Endothelial cell of umbilical vein (primary cell): ENCODE measurements at places on chromosomes 2 and 18. TPM values are rescaled to one million over a fixed set of nuclear protein-coding genes. Genes with fewer than 3 reads are reported as not detected.

DNA sequence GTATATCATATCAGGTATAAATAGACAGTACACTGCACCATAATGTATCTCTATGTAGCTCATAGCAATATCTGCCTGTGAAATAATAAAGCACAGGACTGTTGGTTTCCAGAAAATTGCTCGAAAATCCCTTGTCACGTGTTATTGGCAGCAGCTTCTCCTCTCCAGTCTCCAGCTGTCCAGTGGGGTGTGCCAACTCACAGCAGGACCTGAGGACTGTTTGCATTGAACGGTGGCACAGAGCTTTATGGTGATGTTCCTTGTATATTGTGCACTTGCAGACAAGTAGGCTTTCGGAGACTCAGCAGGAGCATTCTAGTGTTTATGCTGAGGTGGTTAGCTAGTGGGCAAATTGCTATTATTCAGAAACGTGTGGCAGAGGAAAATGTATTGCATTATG lies 182.2 kb upstream of the ATP5MC3 start:
- DNase-seq, result no peak

- DNase-seq, result no peak
Observed at GRCh38 chr18:79875931-79876461, 75.5 kb downstream of the SLC66A2 start.

DNA sequence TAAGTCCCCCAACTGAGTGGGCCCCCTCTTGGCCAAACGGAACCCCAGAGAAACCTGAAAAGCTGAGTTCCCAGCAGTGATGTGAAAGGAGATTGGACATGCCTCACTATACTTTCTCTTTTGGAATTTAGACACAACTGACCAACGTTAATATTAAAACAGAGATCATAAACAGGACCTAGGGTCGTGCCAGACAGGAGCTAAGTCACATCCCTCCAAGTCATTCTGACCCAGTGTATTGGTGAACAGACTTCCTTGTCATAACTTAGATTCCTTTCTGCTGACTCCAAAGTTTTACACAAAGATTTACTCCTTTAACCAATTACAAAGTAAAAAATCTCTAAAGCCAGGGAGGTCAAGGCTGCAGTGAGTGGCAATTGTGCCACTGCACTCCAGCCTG lies 46.9 kb downstream of the UXS1 start:
- DNase-seq, result peak; percentile 51

GRCh38 chr2:157468931-157469708 lies 25.2 kb upstream of the CYTIP start:
- DNase-seq, result peak; percentile 39

DNA sequence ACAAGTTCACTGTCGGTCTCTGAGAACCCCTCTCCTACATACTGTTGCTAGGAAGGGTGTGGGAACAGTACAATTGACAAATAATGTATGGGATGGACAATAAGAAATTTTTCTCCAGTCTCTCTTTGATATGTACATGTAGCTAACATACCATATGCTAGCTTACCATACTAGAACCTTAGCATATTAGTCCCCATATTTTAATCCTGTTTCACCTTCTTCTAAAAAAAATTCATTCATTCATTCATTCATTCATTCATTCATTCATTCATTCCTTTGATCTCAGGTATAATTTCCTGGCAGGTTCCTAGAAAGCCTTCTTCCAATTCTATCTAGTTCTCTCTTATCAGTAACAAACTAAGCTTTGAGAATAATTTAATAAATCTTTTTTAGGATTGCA lies 62.2 kb downstream of the TTC21B start:
- no peak for DNase-seq

- no peak for DNase-seq
Observed at GRCh38 chr2:148876595-148877402, 1.8 kb downstream of the KIF5C start.

GRCh38 chr2:159052157-159052601 lies 83.7 kb downstream of the TANC1 start:
- no peak for DNase-seq

GRCh38 chr2:126655500-126656430 lies at the start of gene GYPC:
Gene GYPC, plus strand, starts transcription at chr2:126656158. Its CDS starts 106 bp downstream, at chr2:126656264.
- no peak for DNase-seq

DNA sequence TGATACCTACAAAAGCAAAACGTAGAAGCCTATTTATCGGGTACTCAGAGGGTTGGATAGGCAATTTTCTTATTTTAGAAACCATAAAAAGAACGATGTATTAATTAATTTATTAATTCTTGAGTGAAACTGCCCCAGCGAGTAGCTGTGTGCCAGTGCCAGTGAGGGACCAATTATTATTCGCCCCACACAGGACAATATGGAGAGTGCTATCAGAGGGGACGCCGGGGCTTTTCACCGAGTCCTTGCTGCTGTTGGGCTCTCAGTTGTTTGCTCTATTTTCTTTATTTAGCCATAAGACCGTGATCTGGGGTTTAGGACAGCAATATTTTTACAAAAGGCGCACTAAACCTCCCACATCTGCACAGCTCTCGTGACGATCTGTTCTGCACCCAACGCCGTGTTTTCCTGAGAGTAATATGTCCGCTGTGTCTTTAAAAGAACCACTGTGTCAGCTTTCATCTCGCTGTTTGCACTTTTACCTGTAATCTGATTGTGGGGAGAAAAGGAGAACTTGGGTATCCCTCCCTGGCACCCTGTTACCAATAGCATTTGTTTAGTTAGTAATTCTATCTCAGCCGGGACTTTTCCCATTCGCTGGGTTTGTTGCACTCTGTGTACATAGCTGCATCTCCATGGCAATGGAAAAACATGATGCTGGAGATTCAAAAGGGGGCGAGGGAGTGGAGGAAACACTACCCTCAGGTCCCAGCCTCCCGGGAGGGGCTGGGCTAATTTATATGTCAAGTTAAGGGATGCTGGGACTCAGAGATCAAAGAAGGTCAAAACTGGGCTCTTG lies 30.1 kb upstream of the ZNF516 start:
- no peak for DNase-seq

DNA sequence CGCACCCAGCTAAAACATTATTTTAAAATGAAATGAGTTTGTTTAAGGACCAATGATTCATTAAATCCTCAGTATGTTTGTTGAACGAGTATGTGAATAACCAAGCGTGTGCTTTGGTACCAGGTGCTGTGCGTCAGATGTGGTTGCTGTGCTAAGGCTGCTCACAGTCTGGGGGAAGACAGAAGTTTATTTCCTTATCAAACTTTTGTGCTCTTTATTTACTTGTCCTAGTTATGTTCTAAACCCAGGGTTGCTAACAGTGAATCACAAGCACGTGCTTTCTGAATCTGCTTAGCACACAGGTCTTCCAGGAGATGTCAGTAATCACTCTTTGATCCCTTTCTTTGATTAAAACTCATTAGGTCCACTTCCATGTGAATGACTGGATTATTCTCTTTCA lies 37.0 kb downstream of the RAPGEF4 start:
- DNase-seq, result no peak

GRCh38 chr2:142714600-142714999 lies 162.9 kb upstream of the KYNU start:
- DNase-seq, result no peak

- no peak for DNase-seq
Observed at GRCh38 chr2:239577935-239578334, 177.1 kb upstream of the HDAC4 start.

DNA sequence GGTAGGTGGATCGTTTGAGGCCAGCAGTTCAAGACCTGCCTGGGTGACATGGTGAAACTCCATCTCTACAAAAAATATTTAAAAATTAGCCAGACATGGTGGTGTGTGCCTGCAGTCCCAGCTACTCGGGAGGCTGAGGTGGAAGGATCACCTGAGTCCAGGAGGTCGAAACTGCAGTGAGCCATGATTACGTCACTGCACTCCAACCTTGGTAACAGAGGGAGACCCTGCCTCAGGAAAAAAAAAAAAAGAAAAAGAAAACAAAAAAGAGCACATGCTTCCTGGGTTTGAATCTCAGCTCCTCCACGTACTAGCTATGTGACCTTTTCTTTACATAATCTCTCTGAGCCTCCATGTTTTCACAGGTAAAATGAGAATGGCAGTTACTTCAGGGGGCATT lies 107.5 kb upstream of the STPG4 start:
- no peak for DNase-seq

GRCh38 chr2:22901471-22902179 lies 483.4 kb upstream of the KLHL29 start:
- no peak for DNase-seq

DNA sequence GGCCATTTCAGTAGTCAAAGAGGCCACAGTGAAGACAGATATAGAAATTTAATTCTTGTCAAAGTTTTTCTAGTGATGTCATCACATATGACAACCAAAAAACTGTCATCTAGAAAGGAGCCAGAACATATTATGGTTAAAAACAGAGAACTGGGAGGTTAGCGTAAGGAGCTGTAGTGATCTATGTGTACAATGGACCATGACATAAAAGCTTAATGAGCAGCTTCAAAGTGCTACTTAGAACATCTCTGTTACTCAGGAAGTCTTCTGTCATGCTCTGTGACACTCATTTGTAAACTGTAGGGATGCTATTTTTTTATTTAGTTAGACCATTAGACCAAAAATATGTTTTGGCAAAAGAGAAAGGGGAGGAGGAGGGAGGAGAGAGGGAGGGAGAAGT lies 57.3 kb downstream of the CMPK2 start:
- no peak for DNase-seq

- no peak for DNase-seq
Observed at GRCh38 chr2:53572696-53573095, 194.9 kb upstream of the CHAC2 start.

- no peak for DNase-seq
Observed at GRCh38 chr2:126966601-126967000, 67.9 kb downstream of the TEX51 start.

DNA sequence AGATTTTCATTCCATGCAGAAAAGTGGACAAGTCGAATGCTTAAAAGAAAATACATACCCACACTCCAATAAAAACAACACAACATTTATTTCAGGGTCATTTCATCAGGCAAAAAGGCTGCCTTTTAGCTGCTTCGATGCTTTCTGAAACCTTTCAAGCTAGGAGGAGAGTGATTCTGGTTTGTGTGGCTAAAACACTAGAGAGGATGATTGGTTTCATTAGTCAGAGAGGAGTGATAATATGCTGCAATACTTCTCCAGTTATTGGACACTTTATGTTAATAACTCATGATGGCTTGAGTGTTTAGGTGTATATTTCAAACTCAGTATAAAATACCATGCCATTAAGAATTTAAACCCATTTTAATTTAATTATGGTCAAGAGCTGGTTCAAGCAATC lies 614.0 kb downstream of the SLC4A3 start:
- no peak for DNase-seq

- no peak for DNase-seq
Observed at GRCh38 chr2:6771634-6772611, 93.8 kb downstream of the CMPK2 start.

- DNase-seq, result peak; percentile 66
Observed at GRCh38 chr2:10911291-10912075, at the start of gene KCNF1. Gene KCNF1, plus strand, starts transcription at chr2:10911934. Its CDS starts 493 bp downstream, at chr2:10912427.

DNA sequence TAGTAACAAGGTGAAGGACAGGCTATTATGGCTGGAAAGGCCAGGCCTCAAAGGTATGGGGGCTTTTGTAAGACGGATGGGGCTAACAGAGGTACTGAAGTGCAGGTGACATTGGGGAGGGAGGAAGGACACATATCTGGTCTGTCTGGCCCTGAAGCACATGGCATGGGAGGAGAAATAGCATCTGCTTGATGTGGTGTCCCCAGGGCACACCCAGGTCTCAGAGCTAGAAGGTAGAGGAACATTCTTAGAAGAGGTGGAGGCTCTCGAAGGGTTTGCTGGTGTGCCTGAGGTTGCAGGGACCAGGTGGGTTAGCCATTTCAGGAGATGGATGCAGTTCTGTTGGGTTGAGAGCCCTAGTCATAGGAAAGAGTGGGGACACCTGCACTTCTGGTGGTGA lies 9.5 kb downstream of the RALB start:
- DNase-seq, result no peak

GRCh38 chr18:43322132-43322531 lies 44.8 kb upstream of the SYT4 start:
- no peak for DNase-seq

GRCh38 chr2:19848029-19848750 lies 53.6 kb downstream of the TTC32 start:
- no peak for DNase-seq

GRCh38 chr2:33022989-33023727 lies 76.4 kb downstream of the LTBP1 start:
- peak; percentile 98 for DNase-seq

DNA sequence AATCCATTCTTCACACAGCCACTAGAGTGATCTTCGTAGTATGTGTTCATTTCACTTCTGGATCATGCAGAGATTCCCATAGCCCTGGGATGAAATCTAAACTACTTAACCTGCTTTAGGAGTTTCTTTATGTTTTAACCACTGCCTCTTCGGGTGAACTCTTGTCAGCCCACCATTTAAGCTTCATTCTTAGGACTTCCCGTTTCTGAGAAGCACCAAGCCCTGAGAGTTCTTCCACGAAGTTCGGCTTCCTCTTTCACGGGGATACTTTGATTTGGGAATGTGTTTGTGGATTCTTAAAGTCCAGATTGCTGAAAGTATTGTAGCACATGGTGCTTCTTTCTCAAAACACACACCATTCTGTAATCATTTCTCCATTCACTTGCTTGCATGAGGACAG lies 205.0 kb downstream of the UBE2E3 start:
- no peak for DNase-seq

GRCh38 chr2:191892391-191892790 lies 45.5 kb upstream of the CAVIN2 start:
- DNase-seq, result no peak

GRCh38 chr2:211944572-211944971 lies 594.0 kb downstream of the ERBB4 start:
- no peak for DNase-seq

TUBA4B gene
- not detected in 2 replicates for total RNA-seq

CHRNA1 gene
- 8.7 and 11.3 TPM in 2 replicates for total RNA-seq

REG1B gene
- total RNA-seq, result not detected in 2 replicates

OTOS gene
- total RNA-seq, result not detected in 2 replicates

NCOA1 gene
- 10.9 and 14.1 TPM in 2 replicates for total RNA-seq

CPLX4 gene
- not detected in 2 replicates for total RNA-seq

MOB4 gene
- 24.0 and 27.9 TPM in 2 replicates for total RNA-seq

MPP4 gene
- 7.6 and 9.7 TPM in 2 replicates for total RNA-seq

SERPINB3 gene
- total RNA-seq, result not detected in 2 replicates

AQP12B gene
- not detected in 2 replicates for total RNA-seq

TUBB6 gene
- total RNA-seq, result 440 and 449 TPM in 2 replicates

TSPYL6 gene
- not detected in 2 replicates for total RNA-seq

NXPH2 gene
- total RNA-seq, result not detected in 2 replicates

FKBP7 gene
- 18.3 and 20.5 TPM in 2 replicates for total RNA-seq
